H9 (cell line): ENCODE measurements at places on chromosomes 16 and 17. TPM values are rescaled to one million over a fixed set of nuclear protein-coding genes. Genes with fewer than 3 reads are reported as not detected.
A peak's percentile ranks its signal among the peaks of the same experiment; 100 is the strongest.

CACNA1G gene
- 1.5 and 1.7 TPM in 2 replicates for total RNA-seq

TTYH2 gene
- 1.6 and 3.2 TPM in 2 replicates for total RNA-seq

DNA sequence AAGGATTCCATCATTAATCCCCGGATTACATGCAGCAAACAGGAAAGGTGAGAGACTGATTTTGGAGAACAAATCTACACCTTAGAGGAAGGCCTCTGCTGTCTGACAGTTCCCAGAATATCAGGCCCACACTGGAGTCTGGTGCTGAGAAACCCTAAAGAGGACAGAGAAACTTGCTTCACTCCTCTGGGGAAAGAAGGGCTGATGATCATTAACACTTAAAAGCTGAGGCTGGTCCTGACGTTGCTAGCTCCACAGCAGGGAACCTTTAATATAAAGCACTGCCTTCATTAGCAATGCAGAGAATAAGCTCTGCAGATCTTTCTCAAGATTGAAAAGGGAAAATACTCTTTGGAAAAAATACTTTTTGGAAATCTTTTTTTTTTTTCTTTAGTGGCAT lies 1472.4 kb upstream of the GOT2 start:
- H3K27ac ChIP-seq: no peak overlapping the region
- H3K36me3 ChIP-seq: no peaks in the 10 kb centered on the region
- peak; percentile 36 for DNase-seq
- no peaks in the 10 kb centered on the region for H3K4me1 ChIP-seq
- no peak overlapping the region for H3K4me3 ChIP-seq
- no peaks in the 10 kb centered on the region for H3K27me3 ChIP-seq

DNA sequence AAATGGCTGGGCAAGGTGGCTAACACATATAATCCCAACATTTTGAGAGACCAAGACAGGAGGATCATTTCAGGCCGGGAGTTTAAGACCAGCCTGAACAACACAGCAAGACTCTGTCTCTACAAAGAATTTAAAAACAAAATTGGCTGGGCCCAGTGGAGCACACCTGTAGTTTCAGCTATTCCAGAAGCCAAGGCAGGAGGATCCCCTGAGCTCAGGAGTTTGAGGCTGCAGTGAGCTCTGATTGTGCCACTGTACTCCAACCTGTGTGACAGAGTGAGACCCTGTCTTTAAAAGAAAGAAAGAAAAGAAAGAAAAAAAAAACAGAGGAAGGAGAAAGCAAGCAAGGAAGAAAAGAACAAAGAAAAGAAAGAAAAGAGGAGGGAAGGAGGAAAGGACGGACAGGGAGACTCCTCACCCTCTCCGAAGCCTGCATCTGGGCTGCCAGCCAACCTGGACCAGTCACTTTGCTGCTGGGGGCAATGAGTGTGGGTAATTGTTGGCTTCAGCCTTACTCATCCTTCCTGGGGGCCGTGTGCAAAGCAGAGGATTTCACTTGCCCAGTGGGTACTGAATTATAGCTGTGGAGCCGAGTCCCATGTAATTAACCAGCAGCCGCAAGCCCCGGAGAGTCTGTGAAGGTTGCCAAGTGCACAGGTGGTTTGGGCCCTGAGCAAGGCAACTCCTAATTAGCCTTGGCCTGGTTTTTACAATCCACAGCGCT lies 6.7 kb upstream of the MT4 start:
- H3K36me3 ChIP-seq: no peaks in the 10 kb centered on the region
- no peaks in the 10 kb centered on the region for H3K27me3 ChIP-seq
- no peak overlapping the region for H3K27ac ChIP-seq
- no peak overlapping the region for H3K4me3 ChIP-seq

LRRC75A gene
- 9.4 and 10.1 TPM in 2 replicates for total RNA-seq
